ENCODE measurements at places on chromosomes 11 and 22.

- DNase-seq = no peak
Observed at GRCh38 chr11:5690736-5691135, 1.1 kb downstream of the TRIM22 start.

DNA sequence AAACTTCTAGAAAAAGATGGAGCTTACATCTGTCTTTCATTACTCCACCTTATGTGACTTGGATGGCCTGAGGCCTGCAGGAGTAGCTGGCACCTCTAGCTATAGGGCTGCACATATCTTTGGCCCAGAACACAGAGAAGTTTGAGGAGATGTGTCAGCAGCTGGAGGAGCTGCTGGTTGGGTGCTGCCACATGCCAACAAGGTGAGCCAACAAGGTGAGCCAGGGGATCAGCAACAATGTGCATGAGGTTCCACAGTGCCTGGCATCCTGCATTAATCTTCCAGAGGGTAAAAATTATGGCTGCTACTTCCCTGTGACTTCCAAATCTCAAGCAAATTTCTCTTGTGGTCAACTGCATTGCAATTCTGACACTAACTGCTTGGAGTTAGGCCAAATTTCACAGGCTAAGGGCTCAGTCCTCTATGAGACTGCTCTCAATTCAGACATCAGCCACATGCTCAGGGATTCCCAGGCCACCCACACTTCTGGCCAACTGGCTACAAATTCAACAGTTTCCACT, 16.0 kb downstream of the RBM7 start:
- no peak for DNase-seq

GRCh38 chr11:58625086-58625485, 2.6 kb downstream of the CNTF start:
- DNase-seq = no peak

- no peak for DNase-seq
Observed at GRCh38 chr11:130854483-130854882, 61.8 kb downstream of the SNX19 start.

- DNase-seq = no peak
Observed at GRCh38 chr11:126304457-126305075, 706 bp downstream of the DCPS start.

DNA sequence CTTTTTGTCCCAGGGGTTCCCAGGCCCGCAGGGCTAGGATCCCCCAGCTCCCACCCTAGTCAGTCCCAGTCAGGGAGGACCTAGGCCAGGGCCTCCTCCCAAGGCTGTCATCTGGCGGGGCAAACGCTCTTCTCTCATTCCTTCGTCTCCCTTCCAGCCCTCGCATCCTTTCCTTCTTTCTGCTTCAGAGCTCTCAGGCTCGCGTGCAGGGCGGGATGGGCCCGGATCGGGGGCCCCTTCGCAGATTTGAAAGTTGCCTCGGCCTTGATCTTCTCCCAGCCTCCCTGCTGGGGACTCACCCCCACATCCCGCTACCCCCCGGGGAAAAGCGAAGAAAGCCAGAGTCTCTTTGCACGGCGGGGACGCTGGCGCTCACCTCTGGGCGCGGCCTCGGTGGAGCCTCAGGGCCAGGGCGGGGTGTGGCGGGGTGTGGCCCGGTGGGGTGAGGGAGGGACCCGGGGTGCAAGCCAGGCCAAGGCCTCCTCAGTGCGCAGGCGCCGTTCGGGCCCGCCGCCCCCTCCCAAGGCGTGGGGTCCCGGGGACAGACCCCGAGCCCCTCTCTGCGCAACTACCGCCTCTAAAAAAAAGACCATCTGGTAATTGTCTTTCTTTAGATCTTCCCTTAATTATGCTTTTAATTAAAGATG, 14.8 kb upstream of the PAX6 start:
- DNase-seq = no peak

- DNase-seq = no peak
Observed at GRCh38 chr11:94305146-94305545, 766 bp downstream of the IZUMO1R start.

GRCh38 chr11:33941637-33942160, 49.8 kb upstream of the LMO2 start:
- no peak for DNase-seq

DNA sequence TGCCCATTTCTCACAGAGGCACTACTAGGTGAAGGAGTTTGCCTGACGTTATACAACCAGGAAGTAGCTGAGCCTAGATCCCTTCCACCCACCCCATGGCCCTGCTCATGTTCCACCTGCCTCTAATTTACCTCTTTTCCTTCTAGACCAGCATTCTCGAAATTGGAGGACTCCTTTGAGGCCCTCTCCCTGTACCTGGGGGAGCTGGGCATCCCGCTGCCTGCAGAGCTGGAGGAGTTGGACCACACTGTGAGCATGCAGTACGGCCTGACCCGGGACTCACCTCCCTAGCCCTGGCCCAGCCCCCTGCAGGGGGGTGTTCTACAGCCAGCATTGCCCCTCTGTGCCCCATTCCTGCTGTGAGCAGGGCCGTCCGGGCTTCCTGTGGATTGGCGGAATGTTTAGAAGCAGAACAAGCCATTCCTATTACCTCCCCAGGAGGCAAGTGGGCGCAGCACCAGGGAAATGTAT, 14.1 kb downstream of the PIK3IP1 start:
- DNase-seq = no peak

DNA sequence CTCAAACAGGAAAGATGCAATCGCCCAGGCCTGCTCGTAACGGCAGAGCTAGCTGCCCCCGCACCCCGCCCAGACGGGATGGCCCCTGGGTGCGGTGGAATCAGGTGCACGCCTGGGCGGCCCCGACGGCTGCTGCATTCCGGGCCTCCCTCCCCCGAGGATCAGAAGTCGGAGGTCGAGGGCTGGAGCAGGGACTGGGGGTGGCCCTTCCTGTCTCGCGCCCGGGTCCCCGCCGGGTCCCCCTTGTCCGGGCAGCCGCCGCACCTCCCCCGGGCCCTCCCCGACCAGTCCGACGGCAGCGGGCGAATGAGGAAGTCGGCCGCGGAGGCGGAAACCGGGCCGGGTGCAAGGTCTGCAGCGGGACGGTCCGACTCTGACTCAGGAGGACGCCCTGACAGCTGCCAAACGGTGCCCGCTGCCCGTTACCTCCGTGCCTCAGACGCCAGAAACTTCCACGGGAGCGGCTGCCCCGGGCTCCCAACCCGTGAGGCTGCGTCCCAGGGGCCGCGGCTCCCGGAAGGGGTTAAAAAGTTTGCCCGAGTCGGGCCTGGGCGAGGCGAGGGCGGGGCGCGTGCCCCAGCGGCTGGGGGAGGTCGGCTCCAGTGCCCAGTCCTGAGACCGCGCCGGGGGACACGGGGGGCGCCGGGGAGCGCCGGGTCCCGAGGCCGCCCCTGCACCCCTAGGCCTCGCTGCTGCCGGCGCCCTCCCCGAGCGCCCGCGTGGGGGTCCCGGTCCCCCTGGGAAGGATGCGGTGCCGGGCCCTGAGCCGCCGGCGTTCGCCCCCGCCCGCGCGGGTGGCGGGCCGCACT, 663 bp downstream of the MYH9 start:
- DNase-seq = no peak
